ENCODE measurements at places on chromosomes 5 and 9. TPM values are rescaled to one million over a fixed set of nuclear protein-coding genes. Genes with fewer than 3 reads are reported as not detected.

DNA sequence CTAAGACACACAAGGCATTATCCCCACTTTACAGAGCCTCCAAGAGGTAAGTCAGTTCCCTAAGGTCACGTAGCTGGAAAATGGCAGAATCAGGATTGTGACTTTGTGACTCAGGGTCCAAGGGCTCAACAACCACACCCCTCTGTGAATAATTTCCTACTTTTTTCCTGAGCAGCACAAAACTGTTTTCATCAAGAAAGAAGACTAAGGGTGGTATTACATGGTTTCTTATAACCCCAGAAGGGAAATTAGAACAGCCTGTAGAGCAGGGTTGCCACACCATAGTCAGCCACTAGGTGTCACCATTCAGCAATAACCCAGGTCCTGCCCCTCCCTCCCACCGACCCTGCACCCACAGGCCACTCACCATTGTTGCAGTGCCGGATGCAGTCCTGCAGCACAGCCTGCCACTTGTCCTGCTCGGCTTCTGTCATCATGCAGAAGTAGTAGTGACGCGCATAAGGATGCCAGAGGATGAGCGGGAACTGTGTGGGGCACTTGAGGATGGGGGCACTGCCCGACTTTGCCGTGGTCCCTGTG, 72.1 kb downstream of the LRSAM1 start:
- DNase-seq, result no peak

DNA sequence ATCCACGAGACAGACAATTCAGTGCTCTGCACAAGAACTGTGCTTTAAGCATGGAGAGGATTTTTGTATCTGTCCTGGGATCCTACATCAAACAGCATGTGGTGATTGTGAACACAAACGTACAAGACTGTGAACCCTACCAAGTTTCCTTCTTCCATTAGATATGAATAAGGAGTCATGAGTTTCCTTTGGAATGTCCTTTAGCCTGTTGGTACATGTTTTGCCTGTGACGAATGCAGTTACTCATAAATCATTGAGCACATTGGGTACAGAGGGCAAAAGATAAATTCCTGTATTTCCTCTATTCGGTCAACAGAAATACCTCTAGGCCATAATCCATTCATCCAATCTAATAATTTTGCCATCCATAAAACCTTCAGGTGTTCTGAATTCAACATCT, 61.5 kb downstream of the FXN start:
- no peak for DNase-seq

The SLC6A19 gene
- 0.08 TPM for total RNA-seq

DNA sequence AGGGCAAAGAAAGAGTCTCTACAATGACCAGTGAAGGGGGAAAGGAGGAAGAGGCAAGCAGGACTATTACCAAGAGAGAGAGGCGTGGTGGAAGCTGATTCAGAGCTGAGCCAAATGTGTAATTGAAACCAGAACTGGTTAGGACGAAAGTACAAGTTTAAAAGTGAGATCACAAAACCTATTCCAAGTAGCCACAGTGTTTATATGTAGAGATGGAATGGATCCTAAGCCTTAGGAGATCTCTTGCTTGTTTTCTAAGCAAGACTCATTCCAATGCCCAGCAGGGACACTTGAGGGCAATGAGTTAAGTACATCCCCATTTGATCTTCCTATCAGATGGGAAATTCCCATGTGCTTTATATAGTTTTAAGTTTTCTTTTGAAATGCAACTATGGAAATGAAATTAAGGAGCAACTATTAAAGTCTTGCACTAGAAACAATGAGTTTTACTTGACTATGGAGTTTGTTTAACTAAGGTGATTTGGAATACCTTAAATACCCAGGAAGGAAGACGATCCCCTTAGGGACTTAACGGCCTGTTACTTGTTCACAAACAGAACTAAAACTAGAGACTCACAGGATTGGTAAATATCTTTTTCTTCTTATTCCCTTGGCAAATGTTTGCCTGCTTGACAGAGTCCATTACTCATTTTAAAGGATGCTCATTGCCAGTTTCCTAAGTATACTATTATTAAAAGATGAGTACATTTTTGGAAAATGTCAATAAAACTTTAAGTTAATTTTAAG, 51.1 kb upstream of the SNX2 start:
- DNase-seq, result no peak

DNA sequence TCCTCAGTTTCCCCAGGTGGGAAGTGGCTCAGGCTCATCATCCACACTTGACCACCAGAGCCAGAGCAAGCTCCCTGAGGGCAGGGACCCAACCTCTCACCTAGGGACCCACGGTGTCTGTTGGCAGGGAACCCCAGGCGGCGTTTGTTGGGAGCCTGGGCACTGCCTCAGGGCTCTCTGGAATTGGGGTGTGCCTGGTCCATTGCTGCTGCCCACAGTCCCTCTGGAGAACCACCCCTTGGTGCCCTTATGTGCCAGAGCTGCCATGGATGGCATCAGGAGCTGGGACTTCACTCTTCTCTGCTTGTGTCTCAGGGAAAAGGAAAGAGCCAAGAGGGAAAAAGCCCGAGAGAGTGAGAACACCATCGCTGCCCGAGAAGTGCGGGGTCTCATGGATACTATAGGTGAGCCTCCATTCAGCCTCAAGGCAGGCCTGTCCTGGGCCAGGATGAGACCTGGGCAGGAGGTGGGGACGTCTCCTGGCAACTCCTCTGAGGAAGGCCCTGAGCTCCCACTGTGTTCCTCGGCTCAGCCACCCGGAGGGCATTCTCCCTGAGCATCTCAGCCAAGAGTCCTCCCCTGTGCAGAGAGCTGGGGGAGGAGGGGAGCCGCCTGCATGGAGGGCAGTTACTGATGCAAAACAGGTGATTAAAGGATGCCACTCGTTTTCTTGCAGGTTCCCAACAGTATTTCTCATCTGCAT, 4.5 kb downstream of the CCDC180 start:
- no peak for DNase-seq

DNA sequence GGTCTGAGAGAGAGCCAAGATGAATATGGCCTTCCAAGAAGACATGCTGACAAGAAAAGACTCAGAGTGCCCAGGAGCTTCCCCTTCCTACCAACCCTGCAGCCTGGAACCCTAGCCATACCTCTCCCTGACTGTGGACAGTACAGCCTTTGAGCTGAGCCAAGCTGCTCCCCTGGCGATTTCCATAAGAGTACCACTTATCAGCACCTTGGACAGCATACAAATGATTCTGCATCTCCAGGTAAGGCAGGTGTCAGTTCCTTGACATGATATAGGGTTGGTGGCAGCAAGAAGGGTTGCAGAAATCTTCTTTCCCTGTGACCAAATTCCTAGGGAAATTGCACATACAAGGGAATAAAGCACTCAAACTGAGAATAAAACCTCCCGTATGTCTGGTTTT, 58.3 kb downstream of the MFAP3 start:
- no peak for DNase-seq

- DNase-seq, result no peak
Measured at GRCh38 chr9:15697446-15697851, 144.6 kb downstream of the CCDC171 start.

DNA sequence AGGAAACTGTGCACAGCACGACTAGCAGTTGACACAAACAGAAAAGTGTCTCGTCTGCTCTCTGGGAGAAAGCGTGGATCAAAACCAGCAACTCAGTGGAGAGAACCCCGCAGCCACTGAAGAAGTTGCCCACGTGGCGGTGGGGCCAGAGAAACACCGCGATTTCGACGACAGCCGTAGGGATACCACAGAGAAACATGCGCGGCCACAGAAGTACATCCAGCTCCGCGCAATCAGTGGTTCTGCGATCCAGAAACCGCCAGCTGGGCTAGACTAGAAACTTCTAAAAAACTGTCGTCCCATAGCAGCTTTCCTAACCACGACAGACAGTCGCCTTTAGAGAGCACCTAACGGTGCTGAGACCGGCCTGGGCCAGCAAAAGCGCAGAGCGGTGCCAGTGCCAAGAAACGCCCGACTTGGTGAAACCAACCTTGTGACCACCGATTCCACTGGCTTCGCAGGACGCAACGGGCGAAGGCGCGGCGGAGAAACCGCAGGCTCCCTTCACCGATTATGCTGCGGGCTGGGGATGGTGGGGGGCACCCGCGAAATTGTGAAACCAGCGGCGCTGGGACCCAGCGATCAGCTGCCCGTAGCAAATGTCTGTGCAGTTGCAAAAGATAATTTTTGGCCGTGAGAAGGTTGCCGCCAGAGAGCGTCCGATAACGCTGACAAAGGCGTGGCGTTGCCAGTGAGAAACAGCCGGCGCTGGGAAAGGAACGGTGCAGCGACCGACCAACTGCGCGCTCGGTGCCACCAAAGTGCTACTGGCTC, 2.7 kb upstream of the ANXA2R start:
- DNase-seq, result peak; percentile 75

The MEGF10 gene
- total RNA-seq, result 0.51 TPM

GRCh38 chr5:78761840-78762239, 113.3 kb upstream of the LHFPL2 start:
- no peak for DNase-seq

The IFNA2 gene
- not detected for total RNA-seq

- peak; percentile 29 for DNase-seq
Measured at GRCh38 chr9:98999152-98999525, 55.4 kb downstream of the COL15A1 start.

DNA sequence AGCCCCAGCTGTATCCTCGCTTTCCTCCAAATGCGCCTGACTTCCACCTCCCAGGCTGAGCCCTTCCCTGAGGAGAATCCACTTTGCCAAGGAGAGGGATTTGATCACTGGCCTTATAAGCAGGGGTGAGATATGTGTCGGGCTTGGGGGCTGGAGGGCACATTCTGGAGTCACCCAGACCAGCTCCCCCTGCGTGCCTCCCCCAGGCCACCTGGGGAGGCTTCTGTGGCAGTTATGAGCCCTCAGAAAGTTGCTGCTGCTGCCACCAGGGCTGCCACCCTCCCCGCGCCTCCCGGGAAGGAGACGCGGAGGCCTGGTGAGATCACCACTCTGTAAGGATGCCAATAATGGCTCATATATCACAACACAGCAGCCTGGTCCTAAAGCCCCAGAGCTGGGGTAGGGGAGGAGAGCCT, 211.5 kb downstream of the PAPPA start:
- peak; percentile 78 for DNase-seq

DNA sequence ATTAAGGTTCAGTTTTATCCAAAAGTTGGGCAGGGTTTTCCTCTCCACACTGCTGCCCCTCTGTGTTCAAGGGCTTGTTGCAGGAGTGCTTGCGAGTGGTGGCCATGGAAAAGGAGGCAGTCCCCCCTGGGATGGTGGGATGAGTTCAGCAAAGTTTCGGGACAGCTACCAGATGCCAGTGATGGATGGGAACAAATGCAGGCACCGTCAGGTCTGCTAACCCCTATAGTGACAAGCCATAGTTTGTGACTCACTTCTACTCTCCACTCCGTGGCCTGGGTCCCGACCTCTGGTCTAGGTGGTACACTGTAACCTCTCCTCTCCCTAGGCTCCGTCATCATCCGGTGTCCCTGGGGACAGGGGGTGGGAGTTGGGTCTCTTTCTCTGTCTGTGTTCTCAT, 3.8 kb upstream of the RNF14 start:
- DNase-seq, result no peak

GRCh38 chr5:178473854-178474253, 116.3 kb downstream of the COL23A1 start:
- no peak for DNase-seq

- DNase-seq, result no peak
Measured at GRCh38 chr9:14298601-14299022, 15.3 kb downstream of the NFIB start.

The DAB2IP gene
- 78.7 TPM for total RNA-seq

DNA sequence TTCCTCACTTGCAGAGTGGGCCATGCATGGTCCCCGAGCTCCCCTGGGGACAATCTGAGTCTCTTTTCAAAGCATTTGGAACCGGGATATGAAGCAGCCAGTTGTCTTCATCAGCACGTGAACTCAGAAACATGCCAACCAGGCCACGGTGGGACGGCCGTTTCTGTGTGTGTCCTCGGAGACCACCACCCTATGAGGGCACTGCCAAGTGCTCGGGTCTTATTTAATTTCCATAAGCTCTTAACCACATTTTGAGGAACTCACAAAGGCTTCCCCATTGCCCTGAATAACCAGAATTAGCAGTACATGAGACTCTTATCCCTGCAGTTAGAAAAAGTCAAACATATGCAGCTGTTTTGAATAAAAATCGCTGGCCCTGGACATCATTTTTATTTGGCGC, 60.1 kb downstream of the OTULIN start:
- DNase-seq, result no peak

The RAB3C gene
- 2.7 TPM for total RNA-seq

DNA sequence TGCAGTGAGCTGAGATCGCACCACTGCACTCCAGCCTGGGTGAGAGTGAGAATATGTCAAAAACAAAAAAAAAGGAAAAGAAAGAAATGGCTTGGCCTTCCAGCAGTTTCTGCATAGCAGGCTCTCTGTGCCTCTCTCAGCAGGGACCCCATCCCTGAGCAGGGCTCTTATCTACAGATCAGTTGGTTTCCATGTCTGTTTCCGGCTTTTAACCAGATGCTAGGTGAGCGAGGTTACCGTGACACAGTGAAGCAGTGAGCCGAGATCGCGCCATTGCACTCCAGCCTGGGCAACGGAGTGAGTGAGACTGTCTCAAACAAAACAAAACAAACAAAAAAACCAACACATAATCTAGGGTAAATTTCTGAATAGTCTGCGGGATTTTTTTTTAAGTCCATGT, 51.4 kb downstream of the COL5A1 start:
- DNase-seq, result no peak

GRCh38 chr5:149466457-149466972, 84.7 kb downstream of the CSNK1A1 start:
- no peak for DNase-seq

DNA sequence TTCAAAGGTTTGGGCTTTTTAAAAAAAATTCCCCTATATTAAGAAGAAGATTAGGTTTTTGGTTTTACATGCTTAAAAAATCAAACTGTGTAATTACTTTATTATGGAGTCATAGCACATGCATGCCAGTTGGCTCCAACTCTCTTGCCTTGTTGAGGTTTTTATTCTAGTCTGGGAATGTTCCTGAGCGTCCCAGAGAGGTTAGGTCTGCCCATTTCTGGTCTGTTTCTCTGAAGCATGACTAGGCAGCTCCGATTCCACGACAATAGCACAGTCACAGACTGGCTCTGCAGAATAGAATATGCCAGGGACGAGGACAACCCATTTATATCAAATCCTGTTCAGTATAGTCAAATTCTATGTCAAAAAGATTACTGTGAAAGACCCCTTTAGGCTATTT, 217.0 kb downstream of the PCSK5 start:
- no peak for DNase-seq

DNA sequence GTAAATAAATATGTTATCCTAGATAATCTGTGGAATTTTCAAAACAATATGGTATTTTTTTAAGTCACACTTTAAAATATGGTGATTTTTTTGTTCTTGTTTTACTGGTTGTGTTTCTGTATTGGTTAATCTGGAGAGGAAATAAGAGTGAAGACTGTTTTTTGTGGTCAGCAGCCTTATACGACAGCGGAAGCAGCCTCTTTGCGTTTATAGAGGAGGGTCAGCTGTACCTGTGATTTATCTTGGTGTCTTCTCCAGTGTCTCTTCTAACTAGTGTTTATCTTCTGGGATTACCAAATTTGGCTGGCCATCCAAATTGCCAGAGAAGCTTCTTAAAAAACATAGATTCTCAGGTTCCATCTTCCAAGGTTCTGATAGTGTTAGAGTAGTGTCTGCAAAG, 58.7 kb downstream of the ICE1 start:
- no peak for DNase-seq

- peak; percentile 47 for DNase-seq
Measured at GRCh38 chr9:100099722-100100042, 639 bp downstream of the INVS start.

Data from ovary (tissue), 10 donors.